ENCODE measurements at places on chromosomes 3 and 15.

DNA sequence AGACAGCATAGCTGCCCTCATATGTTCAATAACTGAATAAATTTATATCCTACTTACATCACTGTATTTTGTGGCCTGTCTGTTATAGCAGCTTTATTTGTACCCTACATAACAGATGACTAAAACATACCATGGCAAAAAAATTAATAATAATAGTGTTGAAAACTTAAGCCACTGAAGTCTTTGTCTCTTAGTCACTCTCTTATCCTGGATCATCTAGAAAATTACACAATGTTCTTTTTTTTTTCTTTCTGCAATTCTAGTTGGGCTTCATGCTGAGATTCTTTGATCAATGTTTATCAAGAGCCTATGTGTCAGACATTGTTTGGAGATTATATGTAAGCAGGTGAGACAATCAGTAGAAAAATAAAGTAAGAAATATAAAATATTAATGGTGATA is 519.3 kb upstream of the ARPP21 start:
- DNase-seq: no peak

DNA sequence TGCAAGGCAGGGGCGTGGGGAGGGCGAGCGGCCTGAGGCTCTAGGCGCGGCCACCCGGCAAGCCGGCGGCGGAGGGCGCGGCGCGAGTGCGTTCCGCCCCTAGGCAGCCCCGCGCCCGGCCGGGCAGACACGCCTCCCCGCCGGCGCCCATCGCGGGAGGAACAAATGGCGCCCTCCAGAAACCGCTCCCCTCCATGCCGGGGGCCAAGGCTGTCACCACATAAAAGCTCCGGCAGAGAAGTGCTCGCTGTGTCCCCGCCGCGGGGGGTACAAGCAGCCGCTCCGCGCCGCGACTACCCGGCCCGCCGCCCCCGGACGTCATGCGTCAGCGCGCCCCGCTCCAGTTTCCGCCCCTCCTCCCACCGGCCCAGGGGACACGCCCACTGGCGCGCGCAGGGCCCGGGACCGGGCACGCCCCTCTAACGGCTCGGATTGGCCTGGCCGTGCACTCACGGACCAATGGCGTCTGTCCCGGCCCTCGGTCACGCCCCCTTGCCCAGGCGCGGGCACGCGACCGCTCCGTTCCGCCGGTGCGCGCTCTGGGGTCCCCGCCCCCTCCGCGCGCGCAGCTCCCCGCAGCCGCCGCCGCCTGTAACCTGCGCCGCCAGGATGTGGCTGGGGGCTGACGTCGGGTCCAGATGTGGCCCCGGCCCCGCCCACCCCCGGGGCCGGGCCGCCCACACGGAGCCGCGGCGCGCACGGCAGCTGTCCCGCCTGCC is at the start of gene KLF13:
KLF13 (plus strand) TSS at position 680 of the 719 bp plus-strand sequence. CDS start 378 bp downstream, outside the sequence.
- DNase-seq: peak; percentile 97

DNA sequence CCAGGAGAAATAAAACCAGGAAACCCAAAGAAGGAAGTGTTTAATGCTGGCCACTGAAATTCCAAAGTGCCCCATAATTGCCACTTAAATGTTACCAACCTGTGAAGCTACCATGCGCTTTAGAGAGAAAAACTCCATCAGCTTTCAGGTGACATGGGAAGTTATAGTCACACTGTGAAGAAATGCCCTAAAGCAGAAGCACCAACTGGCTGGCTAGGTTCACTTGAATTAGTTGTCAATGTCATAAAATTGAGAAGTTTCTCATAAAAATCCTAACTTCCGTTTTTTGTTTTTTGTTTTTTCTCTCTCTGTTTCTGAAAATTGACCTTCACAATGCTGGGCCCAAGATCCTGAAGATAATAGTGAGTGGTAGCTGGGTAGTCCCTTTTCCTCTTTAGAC is 167.9 kb upstream of the CTNNB1 start:
- DNase-seq: no peak

- no peak for DNase-seq
Measured at GRCh38 chr3:47731061-47731460, 50.6 kb downstream of the SMARCC1 start.

GRCh38 chr3:32106929-32107362 is 526 bp downstream of the GPD1L start:
- DNase-seq: no peak

GRCh38 chr3:165439765-165440164 is 243.6 kb upstream of the SLITRK3 start:
- DNase-seq: no peak

- DNase-seq: no peak
Measured at GRCh38 chr15:34794590-34795206, 651 bp downstream of the ACTC1 start.

DNA sequence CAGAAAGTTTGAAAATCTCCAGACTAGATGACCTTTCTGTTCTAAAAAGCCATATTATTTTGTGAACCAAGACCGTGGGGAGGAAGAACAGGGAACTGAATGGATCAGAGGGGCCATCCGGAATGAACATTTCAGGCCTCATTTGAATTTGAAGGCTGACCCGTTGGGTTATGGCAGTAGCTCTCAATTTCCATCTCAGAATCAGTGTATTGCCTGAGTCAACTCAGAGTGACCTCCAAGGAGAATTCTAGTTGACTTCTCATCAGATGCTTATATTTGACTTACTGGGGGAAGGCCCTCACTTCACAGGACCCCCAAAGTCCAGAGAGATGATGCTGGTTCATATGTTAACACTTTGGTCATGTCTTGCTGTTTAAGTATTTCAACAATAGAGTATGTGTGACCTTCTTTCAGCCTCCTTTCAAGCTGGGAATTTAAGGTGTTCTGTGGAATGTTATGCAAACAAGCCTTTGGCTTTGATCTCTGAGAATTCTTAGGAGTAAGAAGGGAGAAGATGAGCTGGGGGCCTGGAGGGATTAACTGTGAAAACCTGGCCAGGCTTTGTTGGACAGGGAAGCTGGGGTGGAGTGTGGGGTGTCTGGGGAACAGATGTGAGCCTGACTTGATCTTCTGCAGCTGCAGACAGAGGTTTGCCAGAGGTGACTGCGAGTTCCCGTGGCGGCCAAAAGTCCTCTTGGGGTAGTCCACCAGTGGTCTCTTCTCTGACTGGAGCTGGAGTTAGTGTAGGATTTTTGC is 111.2 kb upstream of the RGMA start:
- DNase-seq: no peak
